ENCODE measurements at places on chromosomes 12 and 14.
A peak's percentile ranks its signal among the peaks of the same experiment; 100 is the strongest.

DNA sequence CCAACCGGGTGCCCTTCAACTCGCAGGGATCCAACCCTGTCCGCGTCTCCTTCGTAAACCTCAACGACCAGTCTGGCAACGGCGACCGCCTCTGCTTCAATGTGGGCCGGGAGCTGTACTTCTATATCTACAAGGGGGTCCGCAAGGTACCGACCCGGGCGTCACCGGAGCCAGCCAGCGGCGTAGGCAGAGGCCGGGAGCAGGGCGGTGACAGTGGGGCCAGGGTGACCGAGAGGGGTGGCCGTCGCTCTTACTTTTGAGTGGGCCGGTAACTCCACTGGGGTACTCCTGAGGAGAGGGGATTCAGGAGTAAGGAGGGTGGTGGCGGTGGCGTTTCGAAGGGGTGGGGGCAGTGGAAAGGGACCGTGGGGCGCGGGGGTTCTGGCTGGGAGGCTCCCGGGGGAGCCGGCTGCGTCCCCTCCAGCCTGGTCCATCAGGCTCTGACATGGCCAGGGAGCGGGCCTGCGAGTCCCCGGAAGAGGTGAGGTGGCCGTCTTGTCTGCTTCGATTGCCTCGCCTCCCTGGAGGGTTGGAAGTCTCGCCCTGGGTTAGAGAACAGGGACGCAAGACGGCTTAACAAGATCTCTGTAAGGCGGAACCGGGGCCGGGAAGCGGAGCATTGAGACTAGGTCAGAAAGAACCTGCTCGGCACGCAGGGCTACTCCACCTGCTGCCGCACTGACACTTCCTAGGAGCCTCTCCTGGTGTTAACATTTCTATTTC is 491 bp downstream of the WDR20 start:
- peak; percentile 55 for DNase-seq

DNA sequence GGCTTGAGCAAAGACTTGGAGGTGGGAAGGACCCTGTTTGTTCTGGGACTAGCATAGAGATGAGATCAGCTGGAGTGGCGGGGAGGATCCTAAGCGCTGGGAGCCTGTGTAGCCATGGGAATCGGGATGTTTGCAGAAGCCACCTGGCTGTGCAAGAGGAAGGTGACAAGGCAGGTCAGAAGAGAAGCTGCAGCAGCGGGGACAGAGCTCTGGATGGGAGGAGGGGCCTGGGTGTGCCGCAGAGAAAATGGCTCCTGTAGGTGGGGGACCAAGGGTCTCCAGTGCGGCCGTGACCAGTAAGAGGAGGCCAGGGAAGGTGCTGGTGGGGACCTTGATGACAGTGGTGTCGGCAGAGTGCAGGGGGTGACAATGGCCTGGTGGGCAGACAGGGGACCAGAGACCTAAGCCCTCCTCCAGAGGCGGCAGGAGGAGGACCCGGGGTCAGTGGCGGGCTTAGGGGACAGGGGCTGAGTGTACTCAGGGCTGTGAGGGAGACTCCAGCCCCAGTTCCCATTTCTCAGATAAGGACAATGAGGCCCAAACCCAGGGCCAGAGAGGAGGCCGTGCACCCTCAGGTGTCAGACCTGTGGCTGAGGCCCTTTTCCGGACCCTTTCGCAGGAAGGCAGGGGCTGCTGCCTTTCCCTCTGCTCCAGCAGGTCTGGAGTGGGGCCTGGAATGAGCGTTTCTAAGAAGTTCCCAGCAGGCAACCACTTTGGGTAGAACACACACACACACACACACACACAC is 206.6 kb upstream of the RTL1 start:
- DNase-seq: peak; percentile 14

DNA sequence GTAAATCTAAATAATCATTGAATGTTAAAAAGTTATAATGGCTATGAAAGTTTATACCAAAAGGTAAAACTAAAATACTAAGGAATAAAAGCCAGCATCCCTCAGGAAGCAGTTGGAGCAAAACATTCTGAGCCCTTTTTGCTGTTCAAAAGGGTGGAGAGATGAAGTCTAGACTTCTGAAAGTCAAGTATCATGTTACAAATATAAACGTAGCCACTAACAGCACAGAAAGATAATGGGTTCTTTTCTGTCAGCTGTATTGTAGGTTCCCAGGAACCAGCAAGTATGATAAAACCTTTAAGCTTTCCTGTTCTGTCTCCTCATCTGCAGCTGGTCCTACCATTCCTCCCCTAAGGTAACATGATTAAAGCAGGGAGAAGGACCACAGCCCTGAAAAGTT is 16.4 kb upstream of the PLD4 start:
- no peak for DNase-seq

- DNase-seq: peak; percentile 12
Observed at GRCh38 chr12:101670007-101670671, 27.3 kb upstream of the CHPT1 start.

DNA sequence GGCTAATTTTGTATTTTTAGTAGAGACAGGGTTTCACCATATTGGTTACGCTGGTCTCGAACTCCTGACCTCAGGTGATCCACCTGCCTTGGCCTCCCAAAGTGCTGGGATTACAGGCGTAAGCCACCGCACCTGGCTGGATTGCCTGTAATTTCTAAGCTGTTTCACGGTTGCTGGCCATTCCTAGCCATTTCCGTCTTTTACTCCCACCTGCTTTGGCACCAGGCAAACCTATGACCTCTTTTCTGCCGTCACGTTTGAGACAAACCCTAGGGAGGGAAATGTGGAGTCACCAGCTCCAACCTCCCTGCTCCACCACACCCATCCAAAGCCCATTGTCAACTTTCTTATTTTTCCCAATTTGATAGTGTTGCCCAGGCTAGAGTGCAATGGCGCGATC is 1.2 kb downstream of the GPR132 start:
- no peak for DNase-seq

DNA sequence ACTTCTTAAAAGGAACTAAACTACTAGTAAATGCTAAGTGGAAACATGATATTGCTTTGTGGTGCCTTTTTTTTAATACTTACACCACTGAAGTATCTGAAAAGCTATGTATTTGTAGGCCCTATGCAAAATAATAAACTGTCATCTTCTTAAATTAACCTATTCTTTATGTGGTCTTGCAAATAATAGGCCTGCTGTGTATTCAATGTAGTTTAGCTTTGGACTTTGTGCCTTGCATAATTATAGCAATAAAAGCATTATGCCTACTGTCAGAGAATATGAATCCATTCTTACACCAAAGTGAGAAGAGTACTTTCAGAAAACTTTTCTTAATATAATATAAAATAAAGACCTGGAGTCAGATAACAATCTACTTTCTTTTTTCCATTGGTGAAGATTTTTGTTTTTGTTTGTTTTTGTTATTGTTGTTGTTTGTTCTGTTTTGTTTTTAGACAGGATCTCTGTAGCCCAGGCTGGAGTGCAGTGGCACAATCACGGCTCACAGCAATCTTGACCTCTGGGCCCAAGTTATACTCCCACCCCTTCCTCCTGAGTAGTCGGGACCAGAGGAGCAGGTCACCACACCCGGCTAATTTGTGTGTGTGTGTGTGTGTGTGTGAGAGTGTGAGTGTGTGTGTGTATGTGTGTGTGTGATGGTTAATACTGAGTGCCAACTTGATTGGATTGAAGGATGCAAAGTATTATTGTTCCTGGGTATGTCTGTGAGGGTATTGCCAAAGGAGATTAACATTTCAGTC is 213.8 kb downstream of the SLC6A15 start:
- no peak for DNase-seq

DNA sequence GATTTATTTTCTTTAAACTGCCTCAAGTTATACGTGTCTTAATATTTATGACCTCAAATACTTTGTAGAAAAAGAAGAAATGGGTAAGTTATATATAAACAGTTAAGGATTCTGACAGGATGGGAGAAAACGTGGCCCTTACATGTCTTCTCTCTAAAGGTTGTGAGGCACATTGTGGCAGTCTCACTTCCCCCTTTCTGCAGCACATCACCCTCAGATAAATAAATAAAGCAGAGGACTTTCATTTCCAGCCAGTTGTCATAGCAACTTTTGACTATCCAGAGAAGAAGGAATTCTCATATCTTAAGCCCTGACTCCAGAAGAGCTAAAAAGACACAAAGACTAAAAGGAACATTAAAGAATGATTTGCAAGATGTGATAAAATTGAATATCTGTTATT is 28.8 kb upstream of the CEP83 start:
- DNase-seq: no peak

GRCh38 chr14:70638416-70638815 is 3.3 kb upstream of the TTC9 start:
- DNase-seq: no peak

DNA sequence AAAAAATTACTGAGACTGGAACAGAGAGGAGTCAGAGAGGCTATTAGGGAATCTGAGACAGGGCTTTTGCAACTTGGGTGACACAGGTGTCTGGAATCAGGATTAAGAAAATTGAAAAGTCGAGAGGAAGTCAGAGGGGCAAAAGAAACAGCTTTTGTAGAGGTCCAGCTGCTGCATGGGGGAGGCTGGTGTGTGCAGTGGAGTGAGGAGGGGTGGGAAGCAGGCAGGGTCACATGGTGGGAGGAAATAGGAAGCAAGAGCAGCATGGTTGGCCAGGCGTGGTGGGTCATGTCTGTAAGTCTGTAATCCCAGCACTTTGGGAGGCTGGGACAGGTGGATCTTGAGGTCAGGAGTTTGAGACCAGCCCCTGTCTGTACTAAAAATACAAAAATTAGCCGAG is 69.7 kb upstream of the VRK1 start:
- DNase-seq: peak; percentile 6

- no peak for DNase-seq
Observed at GRCh38 chr12:115060477-115061168, 376.6 kb upstream of the TBX3 start.

DNA sequence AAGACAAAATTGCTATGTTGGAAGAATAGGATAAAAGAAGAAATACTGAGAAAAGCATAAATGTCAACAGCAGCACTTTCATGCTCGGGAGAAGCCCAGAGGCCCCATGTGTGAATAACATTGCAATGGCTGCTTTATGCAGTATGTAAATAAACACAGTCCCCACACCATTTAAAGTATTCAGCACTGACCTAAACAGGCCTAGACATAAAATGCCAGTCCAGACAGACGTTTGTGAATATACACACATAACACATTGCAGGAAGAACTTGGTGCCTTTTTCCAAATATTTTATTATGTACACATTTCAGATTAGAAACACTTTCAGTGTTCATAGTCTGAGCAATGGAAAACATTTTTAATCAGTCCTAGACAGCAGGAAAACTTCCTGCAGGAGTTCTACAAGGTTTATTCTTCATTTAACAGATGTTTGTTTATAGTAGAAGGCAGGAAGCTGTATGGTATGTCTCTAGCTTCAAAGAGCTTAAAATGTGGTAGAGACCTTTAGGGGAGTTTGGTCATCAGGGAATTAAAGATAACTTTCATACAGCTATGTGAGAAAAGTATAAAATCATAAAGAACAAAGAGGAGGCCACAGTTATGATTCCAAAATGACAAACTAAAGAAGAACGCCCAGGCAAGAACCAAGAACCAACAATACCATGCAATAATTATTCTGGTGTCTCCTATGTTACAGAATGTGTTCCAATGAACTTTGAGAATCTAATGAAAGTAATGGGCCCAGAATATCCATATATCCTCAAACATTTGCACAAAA is 30.6 kb upstream of the SLC38A2 start:
- DNase-seq: no peak

DNA sequence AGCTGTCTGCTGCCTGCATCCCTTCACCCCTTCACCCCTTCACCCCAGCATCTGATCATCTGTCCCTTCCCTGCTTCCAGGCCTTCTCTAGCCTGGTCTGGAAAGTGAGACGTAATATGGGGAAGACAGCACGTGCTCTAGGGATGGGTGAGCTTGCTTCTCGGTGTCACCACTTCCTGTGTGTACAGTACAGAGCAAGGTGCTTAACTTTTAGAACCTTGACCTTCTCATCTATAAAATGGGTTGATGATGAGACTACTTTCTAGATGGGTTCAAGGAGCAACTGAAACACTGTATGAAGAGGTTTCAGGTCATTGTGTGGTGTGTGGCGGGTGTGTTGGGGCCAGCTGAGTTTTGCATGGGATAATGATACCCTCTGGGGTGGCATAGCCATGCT is 140.5 kb downstream of the TSPAN9 start:
- no peak for DNase-seq

DNA sequence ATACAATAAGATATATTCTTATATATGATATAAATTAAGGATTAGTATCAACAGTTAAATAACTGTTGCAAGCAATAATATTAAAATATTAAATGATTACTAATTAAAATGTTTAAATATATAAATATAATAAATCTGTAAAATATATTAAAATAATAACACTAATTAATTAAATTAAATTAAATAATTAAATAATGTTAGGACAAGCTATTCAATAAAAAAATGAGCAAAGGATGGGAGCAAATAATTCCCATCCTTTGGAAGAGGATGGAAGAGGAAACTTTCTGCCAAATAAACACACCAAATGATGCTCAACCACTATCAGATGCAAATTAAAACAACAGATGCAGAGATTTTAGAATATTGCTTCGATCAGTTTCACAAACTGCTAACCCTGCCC is 39.4 kb upstream of the BMP4 start:
- no peak for DNase-seq

- no peak for DNase-seq
Observed at GRCh38 chr14:64126548-64126947, 167.6 kb downstream of the ESR2 start.
